ENCODE measurements at places on chromosomes 11 and 22.

- DNase-seq: no peak
Measured at GRCh38 chr11:59630493-59630892, 14.9 kb upstream of the OSBP start.

DNA sequence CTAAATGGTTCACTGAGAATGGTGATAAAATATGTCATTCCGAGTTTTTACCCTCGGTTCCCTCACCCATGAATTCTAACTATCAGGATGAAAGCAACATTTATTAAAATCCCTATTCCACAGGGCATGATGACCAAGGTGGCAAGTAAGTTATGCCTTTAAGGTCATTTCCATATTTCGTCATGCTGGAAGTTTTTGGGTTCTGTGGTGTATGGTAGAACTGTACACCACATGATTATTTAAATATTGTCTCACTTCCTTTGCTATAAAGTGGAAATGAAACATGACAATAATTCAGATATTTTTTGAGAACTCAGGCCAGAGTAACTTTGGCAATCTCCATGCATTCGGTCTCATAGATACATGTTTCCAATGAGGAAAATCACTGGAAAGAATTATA, 68.5 kb upstream of the CARD18 start:
- DNase-seq: no peak

- DNase-seq: no peak
Measured at GRCh38 chr11:63518548-63518947, 12.7 kb downstream of the LGALS12 start.

DNA sequence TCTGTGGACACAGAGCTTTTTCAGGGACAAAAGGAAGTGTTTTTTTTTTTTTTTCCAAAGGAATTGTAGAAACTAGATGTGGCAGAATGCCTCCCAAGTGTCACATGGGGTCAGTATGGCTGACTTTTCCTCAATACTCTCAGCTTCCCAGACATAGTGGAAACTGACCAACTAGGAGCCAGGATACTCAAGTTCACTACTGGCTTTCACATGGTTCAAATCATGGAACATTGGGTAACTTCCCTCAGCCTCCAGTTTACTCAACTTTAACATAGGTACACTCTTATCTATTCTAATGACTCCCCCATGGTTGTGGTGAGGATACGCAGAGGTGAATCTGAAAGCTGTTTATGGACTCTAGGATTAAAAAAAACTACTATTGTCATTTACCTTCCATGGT, 1.4 kb downstream of the SLC5A1 start:
- no peak for DNase-seq

DNA sequence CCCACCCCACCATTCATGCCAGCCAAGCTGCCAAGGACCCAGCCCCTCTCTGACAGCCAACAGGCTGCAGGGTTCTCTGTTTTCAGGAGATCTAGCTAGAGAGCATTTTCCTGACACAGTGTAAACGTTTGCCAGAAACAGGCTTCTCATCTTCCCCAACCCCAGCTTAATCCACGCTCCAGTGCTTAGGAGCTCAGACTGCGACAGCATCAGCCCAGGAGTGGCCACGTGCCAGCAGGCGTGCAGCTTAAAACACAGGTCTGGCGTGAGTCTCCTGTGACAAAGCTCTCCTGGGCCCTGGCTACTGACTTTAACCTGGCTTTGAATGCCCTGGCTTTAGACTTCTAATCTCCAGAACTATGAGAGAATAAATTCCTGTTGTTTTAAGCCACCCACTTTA, 66.6 kb downstream of the GALNT18 start:
- no peak for DNase-seq

DNA sequence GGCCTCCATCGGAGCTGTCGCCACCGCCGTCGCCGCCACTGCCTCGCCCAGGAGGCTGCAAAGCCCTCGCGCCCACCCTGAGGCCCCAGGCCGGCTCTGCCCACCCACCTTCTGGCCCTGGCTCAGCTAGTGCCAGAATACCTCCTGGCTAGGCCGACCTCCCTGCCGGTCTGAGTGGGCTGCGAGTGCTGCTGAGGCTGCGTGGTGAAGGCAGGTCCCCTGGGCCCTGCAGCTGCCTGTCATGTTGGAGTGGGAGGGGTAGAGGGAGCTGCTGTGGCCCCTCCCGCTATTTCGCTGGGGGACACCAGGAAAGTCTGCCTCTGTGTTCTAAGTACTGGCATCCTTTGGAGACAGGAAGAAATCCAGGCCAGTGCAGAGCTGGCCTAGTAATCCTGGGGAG, 34.2 kb downstream of the LRRC10B start:
- no peak for DNase-seq

DNA sequence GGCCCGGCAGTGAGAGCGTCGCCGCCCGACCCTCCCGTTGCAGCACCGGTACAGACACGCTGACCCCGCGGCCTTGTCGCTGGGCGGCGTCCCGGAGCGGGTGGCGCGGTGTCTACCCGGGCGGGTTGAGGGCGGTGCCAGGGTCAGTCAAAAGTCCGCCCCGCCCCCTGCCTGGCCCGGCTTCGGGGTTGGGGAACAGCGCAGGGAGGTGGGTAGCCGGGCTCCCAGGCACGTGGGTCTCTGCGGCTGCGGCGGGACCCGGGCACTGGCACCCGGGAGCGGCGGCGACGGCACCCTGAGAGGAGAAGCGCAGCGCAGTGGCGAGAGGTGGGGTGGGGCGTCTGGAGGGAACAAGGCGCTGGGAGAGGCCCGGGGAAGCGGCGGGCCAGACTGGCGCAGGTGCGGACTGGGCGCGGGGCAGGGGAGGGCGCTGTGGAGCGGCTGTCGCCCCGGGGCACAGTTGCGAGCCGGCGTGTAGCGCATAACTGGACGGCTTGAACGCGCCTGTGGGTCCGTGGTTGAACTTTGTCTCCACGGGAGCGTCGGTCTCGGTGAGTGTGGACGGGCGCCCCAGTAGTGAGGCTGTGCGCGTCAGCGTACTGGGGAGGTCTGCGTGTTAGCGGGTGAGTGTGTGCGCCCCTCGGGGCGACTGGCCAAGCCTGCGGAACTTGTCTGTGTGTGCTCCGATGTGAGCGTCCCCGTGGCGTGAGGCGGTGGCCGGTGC, at the start of gene P2RY2:
P2RY2 (plus strand) TSS at position 176 of the 724 bp plus-strand sequence. CDS start 15,879 bp downstream, outside the sequence.
- no peak for DNase-seq

- peak; percentile 74 for DNase-seq
Measured at GRCh38 chr22:37817705-37818408, 5.3 kb upstream of the GALR3 start.

- no peak for DNase-seq
Measured at GRCh38 chr11:33258631-33259205, 1.5 kb downstream of the HIPK3 start.

GRCh38 chr11:71284525-71285092, 32.2 kb upstream of the SHANK2 start:
- DNase-seq: no peak

- no peak for DNase-seq
Measured at GRCh38 chr11:28833169-28833568, 725.0 kb downstream of the METTL15 start.

DNA sequence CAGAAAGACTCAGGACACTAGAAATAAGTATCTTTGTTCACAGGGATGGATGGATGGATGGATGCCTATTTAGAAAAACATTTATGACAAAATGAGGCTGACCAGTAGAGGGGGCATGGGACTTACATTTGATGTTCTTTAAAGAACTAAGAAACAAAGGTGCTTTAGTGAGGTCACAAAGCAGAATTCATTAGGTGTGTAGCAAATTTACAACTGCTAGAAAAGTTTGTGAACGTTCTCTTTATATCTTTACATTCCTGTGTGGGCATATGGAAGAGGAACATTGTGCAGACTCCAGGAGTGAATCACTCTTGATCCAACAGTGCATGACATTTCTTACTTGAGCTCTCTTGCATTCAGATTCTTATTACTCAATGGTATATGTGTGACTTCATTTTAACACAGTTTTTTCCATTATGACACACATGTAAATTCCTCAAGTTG, 15.8 kb upstream of the SIK2 start:
- peak; percentile 31 for DNase-seq

GRCh38 chr22:31602259-31602952, 59.6 kb downstream of the PISD start:
- DNase-seq: no peak

- DNase-seq: no peak
Measured at GRCh38 chr11:67160872-67161783, 42.1 kb downstream of the KDM2A start.

DNA sequence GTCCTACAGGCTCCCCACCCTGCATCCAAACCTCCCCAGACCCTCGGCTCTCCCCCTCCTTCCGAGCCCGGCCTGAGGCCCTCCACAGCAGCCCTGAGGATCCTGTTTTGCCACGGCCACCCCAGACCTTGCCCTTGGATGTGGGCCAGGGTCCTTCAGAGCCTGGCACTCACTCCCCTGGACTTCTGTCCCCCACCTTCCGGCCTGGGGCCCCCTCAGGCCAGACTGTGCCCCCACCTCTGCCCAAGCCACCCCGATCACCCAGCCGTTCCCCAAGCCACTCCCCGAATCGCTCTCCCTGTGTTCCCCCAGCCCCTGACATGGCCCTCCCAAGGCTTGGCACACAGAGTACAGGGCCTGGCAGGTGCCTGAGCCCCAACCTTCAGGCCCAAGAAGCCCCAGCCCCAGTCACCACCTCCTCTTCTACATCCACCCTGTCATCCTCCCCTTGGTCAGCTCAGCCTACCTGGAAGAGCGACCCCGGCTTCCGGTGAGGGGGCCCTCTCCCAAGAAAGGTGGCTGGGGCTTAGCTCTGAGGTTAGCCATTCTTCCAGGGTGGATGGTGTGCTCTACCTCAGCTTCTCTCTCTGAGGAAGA, 2.9 kb downstream of the INPP5J start:
- DNase-seq: no peak

DNA sequence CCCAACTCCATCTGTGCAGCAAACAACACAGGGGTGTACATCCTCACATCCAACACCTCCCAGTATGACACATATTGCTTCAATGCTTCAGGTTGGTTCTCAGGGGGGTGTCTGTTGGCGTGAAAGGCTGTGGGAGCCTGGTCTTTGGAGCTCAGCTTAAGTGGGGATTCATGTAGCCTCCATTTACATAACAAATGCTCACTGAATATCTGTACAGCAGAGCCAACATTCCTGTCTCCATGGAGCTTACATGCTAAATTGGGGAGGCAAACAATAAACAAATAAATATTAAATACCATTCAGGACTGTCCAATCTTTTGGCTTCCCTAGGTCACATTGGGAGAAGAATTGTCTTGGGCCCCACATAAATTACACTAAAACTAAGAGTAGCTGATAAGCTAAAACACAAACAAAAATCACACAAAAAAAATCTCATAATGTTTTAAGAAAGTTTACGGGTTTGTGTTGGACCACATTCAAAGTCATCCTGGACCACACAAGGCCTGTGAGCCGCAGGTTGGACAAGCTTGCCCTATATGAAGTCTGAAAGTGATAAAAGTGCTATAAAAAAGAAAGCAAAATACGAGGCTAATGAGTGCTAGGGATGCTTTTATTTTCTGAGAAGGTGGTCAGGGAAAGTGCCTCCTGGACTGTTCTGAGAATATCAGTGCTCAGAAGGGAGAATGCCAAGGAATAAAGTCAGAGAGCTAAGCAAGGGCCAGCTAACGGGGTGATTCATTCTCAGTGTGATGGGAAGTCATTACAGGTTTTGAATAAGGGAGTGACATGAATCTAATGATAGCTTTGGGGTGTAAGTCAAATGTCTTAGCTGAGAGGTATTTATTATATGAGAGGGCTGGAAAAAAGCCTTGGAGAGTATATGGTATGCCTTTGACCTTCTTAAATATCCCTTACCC, 41.6 kb downstream of the CD44 start:
- DNase-seq: no peak

DNA sequence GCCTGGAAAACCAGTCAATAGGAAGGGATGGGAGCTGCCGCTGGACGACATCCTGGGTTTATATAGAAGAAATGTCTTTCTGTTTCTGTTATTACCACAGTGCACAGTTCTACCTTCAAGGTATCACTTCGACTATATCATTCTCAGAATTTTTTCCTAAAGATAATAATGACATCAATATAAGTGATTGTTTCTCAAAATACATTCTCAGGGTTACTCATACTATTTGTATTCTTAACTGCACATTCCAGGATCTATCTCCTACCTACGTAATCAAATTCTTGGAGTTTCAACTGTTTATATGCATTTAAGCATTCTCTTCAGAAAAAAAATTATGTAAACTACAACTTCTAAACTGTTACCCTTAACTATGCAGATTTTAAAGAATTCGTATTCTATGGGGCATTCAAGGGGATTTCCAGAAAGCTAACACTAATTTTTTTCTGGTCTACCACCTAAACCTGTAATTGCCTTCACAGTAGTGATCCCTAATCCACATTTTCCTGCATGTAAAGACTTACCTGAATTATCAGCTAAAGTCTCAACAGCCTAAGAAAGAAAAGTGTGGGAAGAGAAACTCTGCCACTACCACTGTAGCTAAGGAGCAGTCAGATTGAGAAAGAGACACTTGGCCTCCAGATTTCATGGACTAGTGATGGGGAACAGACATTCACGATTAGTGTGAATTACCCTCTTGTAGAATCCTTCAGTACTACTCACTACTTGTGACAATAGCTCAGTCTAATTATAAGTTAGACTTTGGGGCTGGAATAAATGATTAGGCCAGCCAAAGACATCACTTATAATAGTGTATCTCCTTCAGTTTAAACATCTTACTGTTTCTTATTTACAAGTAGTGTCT, at the start of gene OR51B5:
OR51B5 (minus strand) TSS at position 51 of the 862 bp plus-strand sequence; CDS start at position 51, 0 bp downstream.
- DNase-seq: no peak

GRCh38 chr11:108203075-108203474, 19.4 kb downstream of the NPAT start:
- no peak for DNase-seq
